ENCODE measurements at places on chromosomes 2 and 18. TPM values are rescaled to one million over a fixed set of nuclear protein-coding genes. Genes with fewer than 3 reads are reported as not detected.
A peak's percentile ranks its signal among the peaks of the same experiment; 100 is the strongest.

GRCh38 chr2:103355287-103355686 lies 593.5 kb downstream of the TMEM182 start:
- no peak for DNase-seq

DNA sequence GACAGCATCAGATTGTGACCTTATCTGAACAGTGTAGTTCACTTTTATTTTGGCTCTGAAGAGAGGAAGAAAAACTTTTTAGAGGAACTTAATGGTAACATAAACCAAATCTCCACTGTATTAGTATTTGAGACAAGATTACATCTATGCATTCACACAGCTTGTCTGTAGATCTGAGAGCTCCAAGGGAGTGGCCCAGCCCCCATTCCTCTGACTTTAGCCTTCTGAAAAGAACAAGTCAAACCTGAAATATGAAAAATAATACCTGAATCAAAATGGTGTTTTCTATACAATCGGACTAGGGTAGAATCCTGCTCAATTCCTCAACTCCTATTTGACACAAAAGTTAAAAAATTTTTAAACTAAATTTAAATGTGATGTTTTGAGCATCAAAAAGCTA lies 23.1 kb downstream of the STARD7 start:
- no peak for DNase-seq

- DNase-seq: no peak
Observed at GRCh38 chr2:51350100-51350499, 318.2 kb upstream of the NRXN1 start.

- peak; percentile 67 for DNase-seq
Observed at GRCh38 chr2:32009516-32010256, 1.1 kb downstream of the MEMO1 start.

GRCh38 chr2:69013840-69014821 lies 1.2 kb downstream of the ANTXR1 start:
- DNase-seq: no peak

DNA sequence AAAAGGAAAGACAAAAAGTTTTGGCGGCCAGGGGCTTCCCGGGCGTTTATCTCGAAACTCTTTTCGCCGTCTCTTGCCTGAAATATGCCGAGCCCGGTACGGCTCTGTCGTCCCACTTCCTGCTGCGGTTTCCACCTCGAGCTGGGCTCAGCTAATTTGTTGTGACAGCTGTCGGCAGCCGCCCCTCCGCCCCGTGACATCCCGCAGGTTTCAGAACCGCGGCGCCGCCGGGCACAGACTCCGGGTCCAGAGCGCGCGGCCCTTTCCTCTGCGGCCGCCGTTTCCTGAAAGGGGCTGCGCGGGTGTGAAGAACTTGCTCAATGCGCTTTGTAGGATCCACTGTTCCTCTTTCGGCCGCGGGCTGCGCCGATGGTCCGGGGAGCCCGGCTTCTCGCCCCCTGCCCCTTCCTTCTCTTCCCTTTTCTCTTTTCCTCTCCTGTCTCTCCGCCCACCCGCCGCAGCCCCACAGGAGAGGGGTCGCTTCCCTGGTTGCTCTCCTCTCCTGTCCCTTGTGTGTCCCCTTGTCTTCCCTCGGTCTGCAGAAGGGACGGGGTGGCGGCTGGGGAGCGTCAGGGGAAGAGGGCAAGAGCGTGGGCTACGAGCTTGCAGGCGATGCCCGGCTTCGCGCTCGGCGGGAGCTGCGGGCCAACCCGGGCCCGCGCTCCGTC lies 648 bp downstream of the ARID5A start:
- no peak for DNase-seq

DNA sequence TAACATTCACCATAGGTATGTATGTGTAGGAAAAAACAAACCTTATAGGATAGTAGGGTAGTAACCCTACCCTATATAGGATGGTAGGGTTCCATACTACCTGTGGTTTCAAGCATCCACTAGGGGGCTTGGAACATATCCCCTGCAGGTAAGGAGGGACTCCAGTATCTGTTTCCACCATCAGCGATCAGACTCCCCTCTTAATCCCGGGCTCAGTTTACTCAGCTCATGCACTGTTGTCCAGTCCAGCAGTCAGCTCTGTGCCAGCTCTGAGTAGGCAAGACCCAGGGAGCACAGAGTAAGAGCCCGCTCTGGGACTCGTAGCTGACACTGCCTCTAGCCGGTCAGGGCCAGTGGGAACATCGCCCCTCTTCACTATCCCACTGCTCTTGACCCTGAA lies 61.7 kb downstream of the MEX3C start:
- no peak for DNase-seq

- DNase-seq: no peak
Observed at GRCh38 chr2:28312307-28313219, 80.1 kb upstream of the FOSL2 start.

DNA sequence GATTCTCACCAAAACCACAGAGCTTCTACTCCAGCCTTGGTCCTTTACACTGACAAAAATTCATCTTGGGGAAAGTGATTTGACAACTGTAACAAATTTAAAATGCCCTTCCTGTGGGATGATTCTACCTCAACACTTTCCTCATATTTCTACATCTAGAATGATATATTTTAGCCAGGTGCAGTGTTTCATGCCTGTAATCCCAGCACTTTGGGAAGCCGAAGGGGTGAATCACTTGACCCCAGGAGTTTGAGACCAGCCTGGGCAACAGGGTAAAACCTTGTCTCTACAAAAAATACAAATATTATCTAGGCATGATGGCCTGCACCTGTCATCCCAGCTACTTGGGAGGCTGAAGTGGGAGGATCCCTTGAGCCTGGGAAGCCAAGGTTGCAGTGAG lies 408.6 kb downstream of the CDH7 start:
- no peak for DNase-seq

GRCh38 chr2:200212862-200213425 lies 93.5 kb upstream of the SPATS2L start:
- no peak for DNase-seq

DNA sequence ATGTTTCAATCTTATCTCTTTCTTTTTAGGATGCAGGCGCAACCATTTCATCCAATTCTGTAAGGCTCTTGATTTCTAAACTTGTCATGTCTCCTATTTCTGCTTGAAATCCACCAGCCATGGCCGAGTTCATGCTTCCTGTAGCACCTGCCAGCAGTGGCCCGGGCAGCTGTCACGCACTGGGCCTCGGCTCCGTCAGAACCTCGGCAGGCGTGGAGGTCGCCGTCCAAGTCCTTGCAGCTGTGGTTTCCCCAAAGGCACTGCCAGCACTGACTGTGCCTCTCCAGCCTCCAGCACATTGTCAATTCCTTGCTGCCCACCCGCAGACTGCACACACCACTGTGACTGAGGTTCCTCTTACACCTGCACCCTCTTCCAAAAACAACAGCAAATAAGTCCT lies 188.7 kb upstream of the SALL3 start:
- DNase-seq: no peak

GRCh38 chr2:151120011-151120410 lies 141.7 kb downstream of the RBM43 start:
- DNase-seq: no peak

- DNase-seq: no peak
Observed at GRCh38 chr2:65049010-65049639, 7.1 kb upstream of the CEP68 start.

- no peak for DNase-seq
Observed at GRCh38 chr2:232455426-232456255, at the start of gene ALPI. Gene ALPI (plus strand): TSS chr2:232456153. CDS start chr2:232456200, 47 bp downstream.

GRCh38 chr2:205713086-205713485 lies 30.8 kb downstream of the NRP2 start:
- no peak for DNase-seq

DNA sequence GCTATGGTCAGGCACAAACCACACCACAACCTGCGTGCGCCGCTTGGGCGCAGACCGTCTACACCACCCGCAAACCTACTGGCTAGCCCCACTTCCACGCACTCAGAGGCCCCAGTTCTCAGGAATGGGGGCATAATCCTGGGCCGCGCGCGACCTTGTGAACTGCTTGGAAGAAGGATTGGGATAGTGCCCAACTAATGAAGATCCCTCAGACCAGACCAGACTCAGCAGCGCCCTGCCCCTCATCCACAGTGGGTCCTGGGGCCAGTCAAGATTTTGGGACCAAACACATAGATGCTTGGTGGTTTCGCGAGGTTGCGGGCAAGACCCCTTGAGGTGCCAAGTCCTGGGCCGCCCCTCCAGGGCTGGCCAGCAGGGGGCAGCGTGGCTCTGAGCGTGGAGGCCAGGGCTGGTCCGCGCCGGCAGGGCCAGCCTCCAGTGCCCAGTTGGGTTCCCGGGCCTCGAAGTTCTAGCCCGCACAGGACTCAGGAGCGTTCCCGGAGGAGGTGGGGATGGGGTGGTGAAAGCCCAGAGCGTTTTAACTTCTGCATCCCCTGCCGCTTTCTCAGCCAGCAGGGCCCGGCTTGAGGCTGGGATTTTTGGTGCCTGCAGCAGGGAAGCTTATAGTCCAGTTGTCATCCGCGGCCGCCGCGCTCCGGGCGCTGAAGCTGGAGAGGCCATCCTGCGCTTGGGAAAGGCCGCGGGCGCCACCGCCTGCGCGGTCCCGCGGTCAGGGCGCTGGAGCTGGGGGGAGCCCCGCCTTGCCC lies 8.3 kb downstream of the OSR1 start:
- DNase-seq: peak; percentile 81

DNA sequence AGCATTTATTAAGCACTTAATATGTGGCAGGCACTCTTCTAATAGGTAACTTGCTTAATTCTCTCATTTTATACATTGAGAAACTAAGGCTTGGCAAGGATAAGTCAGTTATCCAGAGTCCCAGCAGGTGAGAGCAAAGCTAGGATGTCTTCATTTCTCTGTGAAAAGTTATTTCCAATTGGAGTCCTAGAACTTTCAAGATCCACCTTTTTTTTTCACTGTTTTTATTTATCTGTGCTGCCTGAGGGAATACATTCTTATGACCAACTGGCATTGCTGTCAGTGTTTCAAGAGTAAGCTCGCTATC lies 56.2 kb upstream of the ETAA1 start:
- no peak for DNase-seq

- no peak for DNase-seq
Observed at GRCh38 chr2:153373510-153374279, 104.9 kb downstream of the RPRM start.

DNA sequence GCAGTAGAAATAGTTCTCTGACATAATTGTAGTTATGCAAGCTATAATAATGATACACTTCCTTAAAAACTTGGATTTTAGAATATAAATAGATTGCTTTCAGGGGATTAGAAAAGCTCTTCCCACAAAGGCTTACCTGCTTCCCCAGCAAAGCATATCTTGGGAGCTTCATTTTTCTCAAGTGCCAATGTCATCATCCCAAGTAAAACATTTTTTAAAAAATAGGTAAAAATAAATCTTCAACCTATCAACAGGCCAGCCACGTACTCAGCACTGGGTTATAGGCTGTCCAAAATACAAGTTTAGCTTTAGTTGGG lies 39.0 kb upstream of the NPAS2 start:
- no peak for DNase-seq

DNA sequence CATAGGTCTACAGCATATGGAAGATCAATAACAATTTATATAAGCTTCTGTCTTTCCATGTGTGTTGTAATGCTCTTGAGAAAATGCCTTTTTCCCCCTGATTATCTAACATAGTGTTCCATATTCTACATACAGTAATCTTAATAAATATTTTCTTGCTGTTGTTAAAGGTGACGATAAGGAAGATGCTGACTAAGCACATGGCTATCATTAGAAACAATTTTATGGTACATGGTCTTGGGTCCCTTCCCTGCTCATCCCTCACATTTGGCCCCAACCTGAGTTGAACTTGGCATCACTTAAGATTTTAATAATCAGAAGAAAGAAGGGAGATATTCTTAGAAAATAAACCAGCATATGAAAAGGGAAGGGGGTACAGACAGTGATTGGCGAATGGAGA lies 382.1 kb upstream of the CDH20 start:
- DNase-seq: no peak

DSC1 gene
- total RNA-seq: not detected

SLC4A5 gene
- total RNA-seq: 8.2 TPM

HOXD8 gene
- 0.27 TPM for total RNA-seq

RGPD4 gene
- 0.12 TPM for total RNA-seq

C1QL2 gene
- not detected for total RNA-seq

TDRD15 gene
- total RNA-seq: not detected

SELENOI gene
- total RNA-seq: 61.2 TPM

AFF3 gene
- total RNA-seq: 125 TPM

SERPINB13 gene
- not detected for total RNA-seq

SCN7A gene
- total RNA-seq: 0.32 TPM

MDH1B gene
- 0.98 TPM for total RNA-seq

MARCHF4 gene
- total RNA-seq: 26.1 TPM

FOXD4L1 gene
- 0.44 TPM for total RNA-seq

PIEZO2 gene
- total RNA-seq: 50.1 TPM

AKAIN1 gene
- 14.1 TPM for total RNA-seq

Data from glutamatergic neuron (in vitro differentiated cells).